M059J (cell line): ENCODE measurements at places on chromosomes 13 and 19.
A peak's percentile ranks its signal among the peaks of the same experiment; 100 is the strongest.

- peak; percentile 84 for DNase-seq
Measured at GRCh38 chr19:2495130-2495641, 19.3 kb downstream of the GADD45B start.

DNA sequence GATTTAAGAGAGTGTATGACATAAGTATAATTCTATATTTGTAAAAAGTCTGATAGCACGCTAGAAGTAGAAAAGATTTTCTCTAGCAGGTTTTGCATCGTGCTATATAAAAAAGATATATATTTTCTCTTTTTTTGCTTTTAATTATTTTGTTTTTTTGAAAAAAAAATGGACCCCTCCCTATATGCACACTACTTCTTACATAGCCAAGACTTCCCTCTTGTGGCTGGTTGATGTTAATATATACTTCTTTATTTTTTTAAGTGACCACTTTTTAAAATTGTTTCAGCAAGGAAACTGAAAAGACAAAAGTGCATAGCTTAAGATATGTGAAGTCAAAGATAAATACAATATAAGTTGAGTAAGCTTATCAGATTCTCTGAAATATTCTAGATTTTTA is 1202.8 kb downstream of the DIAPH3 start:
- peak; percentile 19 for DNase-seq

- DNase-seq = peak; percentile 3
Measured at GRCh38 chr13:102598061-102598460, 1.3 kb downstream of the TPP2 start.

- no peak for DNase-seq
Measured at GRCh38 chr19:40811478-40812341, 12.7 kb downstream of the EGLN2 start.

- no peak for DNase-seq
Measured at GRCh38 chr13:23159760-23160637, 20.8 kb upstream of the SGCG start.

DNA sequence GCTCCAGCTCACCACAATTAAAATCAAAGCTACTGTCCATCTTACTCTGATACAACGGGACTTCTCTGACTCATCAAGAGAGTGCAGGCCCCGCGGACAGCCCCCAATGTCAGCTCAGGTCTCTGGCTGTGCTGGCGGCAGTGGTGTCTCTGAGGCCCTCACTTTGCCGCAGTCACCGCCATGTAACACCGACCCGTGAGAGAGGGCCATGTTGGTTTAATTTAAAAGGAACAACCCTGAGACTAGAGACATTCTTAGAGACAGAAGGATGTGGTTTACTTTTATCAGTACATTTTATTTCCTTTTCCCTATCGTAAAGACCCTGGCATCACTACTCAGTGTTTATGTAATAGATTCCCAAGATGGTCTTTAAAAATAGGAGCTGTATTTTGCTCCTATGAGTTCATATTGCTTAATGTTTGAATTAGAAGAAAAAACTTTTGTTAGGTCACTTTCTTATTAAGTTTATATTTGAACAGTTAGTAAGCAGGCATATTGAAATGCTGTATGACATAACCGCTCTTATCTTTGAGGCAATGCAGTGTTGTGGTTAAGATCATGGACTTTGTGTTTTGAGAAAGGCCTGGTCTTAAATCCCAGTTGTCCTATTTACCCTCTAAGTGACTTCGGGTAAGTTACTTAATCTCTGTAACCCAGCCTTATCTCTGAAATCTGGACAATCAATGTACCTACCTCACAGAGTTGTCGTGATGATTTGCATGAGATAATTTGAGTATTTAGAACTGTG is 23.4 kb downstream of the DGKH start:
- DNase-seq = no peak

- DNase-seq = peak; percentile 55
Measured at GRCh38 chr19:51473009-51473707, 5.2 kb upstream of the CEACAM18 start.
